ENCODE measurements at places on chromosomes 4 and X.

GRCh38 chr4:89739311-89739988 lies 97.5 kb downstream of the SNCA start:
- no peak for DNase-seq

GRCh38 chr4:166169111-166169510 lies 296.1 kb downstream of the TLL1 start:
- DNase-seq: no peak

GRCh38 chr4:85970535-85970934 lies 389.3 kb downstream of the MAPK10 start:
- DNase-seq: no peak

DNA sequence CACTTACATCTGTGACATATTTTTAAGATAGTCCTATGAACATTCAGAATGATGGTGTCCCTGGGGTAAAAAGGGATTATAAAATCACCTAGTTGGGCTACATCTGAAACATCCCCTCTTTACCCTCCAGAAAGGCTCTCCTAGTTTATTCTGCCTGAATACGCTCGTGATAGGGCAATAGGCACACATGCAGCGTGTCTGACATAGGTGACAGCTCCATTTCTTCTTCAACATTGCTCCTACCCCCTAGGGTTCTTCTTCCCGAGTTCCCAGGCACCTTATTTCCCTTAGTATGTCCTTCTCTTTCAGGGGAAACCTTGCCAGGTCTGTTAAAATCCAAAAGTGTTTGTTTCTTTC lies 27.1 kb upstream of the CFAP299 start:
- no peak for DNase-seq

- DNase-seq: no peak
Measured at GRCh38 chr4:34767407-34767806, 1476.9 kb downstream of the ARAP2 start.

Measured in activated T-helper 1 cell treated with anti-CD3 and anti-CD28 coated beads, Interleukin-2, amount 50 U/mL, for 16 hours (primary cell).